Stimulated activated CD8-positive, alpha-beta memory T cell treated with anti-CD3 and anti-CD28 coated beads, Interleukin-4, amount 100 ng/mL, for 1 hour (primary cell): ENCODE measurements at places on chromosomes 1 and 21.

DNA sequence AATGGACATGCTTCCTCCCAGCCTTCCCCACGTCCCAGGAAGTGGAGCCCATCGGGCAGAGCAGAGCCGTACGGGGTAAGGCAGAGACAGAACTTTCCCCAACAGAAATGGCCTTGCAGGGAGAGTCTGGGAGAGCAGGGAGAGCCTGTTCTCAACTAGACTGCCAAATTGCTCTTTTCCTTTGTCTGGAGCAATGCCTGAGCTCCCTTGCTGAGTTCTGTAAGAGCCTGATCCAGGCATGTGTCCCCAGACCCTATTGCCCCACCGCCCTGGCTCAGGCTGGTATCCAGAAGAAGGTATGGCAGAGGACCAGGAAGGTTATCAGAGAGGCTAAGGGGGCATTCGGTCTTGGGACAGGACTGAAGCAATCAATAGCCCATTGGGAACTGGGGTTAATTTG, 79.9 kb downstream of the TMEM53 start:
- no peak for DNase-seq

- DNase-seq = no peak
These were observed 6.8 kb downstream of the LAPTM5 start for GRCh38 chr1:30750731-30751291.

GRCh38 chr1:244325056-244325758, 126.5 kb downstream of the ADSS2 start:
- DNase-seq = no peak

- DNase-seq = no peak
These were observed 23.7 kb downstream of the SNX27 start for GRCh38 chr1:151635479-151636072.

- no peak for DNase-seq
These were observed 1.2 kb downstream of the CEP170 start for GRCh38 chr1:243253926-243254232.

GRCh38 chr1:21294266-21294989, 4.2 kb upstream of the ECE1 start:
- peak; percentile 57 for DNase-seq

DNA sequence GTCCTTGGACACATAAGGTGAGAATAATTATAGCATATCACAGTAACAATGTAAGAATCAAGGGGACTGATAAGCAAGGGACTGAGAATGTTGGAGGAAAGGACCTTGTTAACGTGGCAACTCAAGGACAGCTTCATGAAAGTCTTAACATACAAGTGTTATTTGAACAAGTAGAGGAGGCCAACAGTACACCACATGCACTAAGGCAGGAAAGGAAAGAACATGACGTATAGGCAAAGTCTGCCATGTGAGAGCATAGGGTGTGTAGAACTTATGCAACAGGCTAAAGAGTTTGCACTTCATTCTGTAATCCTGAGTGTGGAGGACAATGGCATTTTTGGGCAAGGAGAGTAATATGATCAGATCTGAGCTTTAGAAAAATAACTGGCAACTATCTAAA, 33.3 kb upstream of the DIRAS3 start:
- DNase-seq = no peak

DNA sequence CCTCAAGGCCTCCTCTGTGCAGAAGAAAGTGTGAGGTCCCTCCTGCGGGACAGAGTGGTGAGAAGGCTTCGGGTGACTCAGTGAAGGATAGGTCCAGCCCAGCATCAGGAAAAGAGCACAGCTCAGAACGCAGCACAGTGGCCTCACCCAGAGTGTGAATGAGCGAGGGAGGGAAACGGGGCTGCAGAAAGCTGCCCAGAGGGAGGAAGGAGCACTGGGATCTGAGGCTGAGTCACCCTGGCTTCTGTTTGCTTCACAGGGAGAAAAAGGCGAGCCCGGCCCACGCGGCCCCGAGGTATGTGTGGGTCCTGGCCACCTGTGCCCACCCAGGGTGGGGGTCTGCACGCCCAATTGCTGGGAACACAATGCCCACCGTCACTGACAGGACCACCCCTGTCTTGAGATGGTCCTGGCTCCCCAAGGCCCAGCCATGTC, 24.3 kb downstream of the COL6A2 start:
- DNase-seq = no peak

- no peak for DNase-seq
These were observed 147.9 kb upstream of the POU3F1 start for GRCh38 chr1:38194472-38194871.

GRCh38 chr1:19384113-19384512, 72.0 kb downstream of the SLC66A1 start:
- DNase-seq = no peak

DNA sequence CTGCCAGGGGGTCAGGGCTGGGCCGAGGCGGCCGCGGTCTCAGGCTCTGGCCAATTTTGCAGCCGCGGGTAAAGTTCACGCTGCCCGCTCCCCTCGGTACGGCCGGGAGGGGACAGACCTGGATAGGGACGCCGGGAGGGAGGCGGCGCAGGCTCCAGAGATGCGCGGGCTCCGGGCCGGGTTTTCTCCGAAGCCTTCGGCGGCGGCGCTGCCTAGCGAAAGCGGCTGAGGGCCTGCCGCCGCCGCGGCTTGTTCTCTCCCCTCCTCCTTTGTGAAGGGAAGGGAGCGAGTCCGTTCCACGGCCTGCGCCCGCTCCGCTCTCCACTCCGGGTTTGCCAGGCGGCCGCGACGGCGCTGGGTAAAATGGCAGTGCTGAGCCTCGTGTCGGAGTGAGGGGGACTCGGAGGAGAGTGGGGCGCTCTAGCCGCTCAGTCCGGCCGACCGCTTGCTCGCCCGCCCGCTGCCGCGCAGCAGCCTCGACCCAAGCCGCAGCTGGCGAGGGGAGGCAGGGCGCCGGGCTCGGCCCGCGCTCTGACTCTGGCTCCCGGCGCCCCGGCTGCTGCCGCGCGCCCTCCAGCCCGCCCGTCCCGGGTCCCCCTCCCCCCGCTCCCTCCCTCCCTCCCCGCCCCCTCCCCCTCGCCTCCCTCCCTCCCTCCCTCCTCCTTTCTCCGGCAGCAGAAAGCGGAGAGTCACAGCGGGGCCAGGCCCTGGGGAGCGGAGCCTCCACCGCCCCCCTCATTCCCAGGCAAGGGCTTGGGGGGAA, at the start of gene ARID1A:
Gene ARID1A (plus strand): TSS at position 660 of the 763 bp plus-strand sequence. CDS start 389 bp downstream, outside the sequence.
- DNase-seq = peak; percentile 90

DNA sequence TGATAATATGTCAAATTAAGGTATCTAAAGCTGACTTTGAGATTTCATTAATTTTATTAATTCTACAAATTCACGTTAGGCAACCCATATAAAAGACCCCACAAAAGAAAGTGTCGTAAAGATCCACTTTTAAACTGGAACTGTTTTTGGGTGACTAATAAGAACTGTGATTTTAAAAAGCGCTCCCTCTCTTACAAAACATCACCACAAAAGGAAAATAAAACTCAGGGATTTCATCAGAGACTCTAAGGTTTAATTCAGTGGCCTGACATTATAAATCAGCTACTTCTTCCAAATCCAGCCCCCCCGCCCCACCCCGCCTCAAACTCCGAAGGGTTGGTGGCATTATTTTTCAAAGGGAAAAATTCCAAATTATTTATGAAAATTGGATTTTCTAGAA, 2.7 kb downstream of the COL24A1 start:
- DNase-seq = no peak

- DNase-seq = no peak
These were observed 29.9 kb upstream of the SNX27 start for GRCh38 chr1:151581921-151582320.

DNA sequence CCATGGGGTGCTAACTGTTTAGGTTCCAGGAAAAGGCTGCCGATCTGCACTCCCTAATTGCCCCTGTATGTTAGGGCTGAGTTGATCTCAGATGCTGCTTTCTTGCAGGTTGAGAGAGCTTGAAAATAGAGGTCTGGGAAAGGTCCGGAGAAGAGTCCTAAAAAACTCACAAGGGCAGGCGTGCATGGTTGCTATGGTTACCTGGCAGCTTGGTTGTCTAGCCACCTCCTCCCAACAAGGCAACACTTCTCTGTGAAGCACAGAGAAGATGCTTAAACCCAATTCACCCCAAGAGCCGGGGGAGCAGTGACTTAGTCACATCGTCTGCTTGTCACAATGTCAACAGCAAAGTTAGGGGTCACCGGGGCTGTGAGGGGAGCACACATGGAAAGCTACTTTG, 31.0 kb upstream of the LRRC52 start:
- DNase-seq = no peak

GRCh38 chr1:1358433-1359271, at the start of gene MXRA8:
MXRA8 (minus strand) TSS chr1:1358555; CDS start chr1:1358504, 51 bp downstream.
- DNase-seq = no peak

DNA sequence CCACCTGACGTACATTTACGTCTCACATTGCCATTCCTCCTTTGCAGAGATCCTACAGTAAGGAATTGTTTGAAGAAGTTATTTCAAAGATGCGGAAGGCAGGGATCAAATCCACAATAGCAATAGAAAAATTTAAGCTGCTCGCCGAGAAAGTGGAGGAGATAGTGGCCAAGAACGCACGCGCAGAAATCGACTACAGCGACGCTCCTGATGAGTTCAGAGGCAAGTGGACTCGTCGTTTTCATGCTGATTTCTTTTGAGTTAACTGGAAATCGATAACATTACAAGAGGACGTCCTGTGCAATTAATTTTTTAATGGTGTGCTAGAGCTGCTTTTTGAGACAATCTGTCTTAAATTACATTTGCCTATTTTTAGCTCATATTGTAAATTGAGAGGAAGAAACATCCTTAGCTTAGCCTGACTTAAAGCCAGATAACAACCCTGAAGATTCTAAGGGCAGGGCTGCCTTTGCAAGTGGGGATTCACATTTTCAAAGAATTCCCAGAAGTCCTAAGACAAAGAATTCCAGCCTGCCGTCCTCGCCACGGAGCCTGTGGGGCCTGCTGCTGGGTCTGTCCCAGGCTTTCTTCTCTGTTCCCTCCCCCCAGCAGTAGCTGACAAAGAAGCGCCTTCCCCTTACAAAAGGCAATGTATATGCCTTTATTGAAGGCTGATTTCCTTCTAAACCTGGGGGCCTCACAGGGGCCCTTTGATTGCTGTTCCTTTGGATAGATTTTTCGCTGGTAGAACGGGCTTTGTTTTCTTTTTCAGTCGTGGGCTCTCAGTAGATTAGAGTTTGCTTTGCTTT, 31.6 kb upstream of the KIF1B start:
- no peak for DNase-seq

GRCh38 chr1:233543338-233544255, 70.3 kb upstream of the KCNK1 start:
- no peak for DNase-seq

DNA sequence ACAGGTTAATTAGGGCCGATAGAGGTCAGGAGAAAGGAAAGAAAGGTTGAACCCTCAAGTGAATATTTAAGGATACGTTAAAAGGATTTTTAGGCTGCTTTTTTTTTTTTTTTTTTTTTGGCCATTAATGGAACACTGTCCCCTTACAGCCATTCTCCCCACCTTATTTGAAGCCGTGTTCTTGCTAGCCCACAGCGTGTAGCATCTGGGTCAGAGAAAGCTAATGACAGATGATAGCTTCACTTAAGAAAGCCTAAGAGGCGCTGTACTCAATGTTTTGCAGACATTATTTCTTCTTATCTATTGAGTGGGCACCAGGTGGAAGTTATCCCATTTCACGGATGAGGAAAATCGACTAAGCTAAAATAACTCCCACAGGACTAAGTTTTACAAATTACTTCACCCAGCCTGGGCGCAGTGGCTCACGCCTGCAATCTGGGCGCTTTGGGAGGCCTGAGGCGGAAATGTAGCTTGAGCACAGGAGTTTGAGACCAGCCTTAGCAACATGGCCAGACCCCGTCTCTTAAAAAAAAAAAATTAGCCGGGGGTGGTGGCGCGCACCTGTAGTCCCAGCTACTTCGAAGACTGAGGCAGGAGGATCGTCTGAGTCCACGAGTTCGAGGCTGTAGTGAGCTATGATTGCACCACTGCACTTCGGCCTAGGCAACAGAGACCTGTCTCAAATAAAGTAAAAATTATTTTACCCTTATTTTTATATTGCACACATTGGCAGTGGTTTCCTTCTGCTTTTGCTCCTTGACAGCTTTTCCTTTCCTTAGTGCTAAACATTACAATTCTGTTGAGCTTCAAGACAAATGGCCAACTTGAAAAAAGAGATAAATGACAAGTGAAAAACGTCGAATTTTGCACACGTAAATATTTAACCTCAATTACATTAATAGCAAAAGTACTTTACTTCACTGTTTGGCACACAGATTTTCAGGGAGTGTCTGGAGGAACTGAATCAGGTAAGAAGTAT, 1.1 kb upstream of the PHTF1 start:
- DNase-seq = no peak

DNA sequence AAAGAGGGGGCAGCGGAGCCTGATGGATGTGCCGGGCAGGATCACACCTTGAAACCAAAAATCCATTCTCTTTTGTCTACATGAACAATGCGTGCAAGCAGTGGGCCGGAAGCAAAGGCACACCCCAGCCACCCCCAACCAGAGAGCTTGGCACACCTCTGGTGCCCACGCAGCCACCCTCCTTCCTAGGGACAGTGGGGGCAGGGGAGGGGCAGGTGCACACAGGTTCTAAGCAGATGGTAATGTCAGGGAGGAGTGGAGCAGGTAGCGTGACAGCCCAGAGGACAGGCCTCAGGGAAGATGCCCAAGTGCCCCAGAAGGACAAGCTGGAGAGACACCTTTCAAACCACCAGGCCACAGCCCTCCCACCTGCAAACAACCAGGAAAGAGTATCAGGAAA, 36.5 kb downstream of the SYF2 start:
- DNase-seq = no peak

DNA sequence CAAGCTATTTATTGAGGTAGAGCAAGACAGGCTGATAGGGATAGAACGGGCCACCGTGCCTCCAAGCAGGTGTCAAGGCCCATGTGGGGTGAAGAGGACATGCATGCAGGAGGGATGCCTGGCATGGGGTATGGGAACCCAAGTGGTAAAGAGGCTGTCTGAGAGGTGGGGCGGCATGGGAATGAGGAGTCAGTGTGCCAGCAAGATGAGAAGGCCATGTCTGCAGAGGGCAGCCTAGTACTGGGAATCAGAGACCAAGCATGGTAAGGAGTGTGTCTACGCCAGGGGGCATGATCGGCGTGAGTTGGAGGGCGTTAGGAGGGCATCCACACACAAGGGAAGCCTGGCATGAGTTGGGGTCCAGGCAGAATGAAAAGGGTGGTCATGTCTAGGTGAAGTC, 303.7 kb upstream of the PLD5 start:
- no peak for DNase-seq

- DNase-seq = no peak
These were observed 6.1 kb downstream of the SLC25A44 start for GRCh38 chr1:156200044-156200443.

- DNase-seq = no peak
These were observed 1582.2 kb downstream of the MRPL39 start for GRCh38 chr21:24025101-24025500.

DNA sequence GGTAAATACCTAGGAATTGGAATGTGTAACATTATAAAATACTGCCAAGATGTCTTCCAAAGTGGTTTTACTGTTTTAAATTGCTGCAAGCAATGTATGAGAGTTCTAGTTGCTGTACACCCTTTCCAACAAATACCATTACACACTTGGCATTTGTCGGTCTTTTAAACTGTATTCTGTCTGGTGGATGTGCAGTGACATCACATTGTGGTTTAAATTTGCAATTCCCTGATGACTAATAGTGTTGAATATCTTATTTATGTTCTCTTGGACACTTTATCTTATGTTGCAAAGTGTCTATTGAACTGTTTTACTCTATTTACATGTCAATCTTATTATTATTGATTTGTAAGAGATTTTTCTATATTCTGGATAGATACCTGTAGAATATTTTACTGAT, 561.2 kb upstream of the B3GALT2 start:
- DNase-seq = no peak
